Thyroid gland (tissue), 4 donors: ENCODE measurements at places on chromosomes 2 and 18. TPM values are rescaled to one million over a fixed set of nuclear protein-coding genes. Genes with fewer than 3 reads are reported as not detected.
A peak's percentile ranks its signal among the peaks of the same experiment; 100 is the strongest.

GRCh38 chr2:3045318-3045921 lies 332.2 kb downstream of the EIPR1 start:
- H3K4me1 ChIP-seq, result no peaks in the 10 kb centered on the region
- no peak overlapping the region for H3K27ac ChIP-seq
- no peaks in the 10 kb centered on the region for H3K36me3 ChIP-seq
- H3K4me3 ChIP-seq, result no peak overlapping the region

DNA sequence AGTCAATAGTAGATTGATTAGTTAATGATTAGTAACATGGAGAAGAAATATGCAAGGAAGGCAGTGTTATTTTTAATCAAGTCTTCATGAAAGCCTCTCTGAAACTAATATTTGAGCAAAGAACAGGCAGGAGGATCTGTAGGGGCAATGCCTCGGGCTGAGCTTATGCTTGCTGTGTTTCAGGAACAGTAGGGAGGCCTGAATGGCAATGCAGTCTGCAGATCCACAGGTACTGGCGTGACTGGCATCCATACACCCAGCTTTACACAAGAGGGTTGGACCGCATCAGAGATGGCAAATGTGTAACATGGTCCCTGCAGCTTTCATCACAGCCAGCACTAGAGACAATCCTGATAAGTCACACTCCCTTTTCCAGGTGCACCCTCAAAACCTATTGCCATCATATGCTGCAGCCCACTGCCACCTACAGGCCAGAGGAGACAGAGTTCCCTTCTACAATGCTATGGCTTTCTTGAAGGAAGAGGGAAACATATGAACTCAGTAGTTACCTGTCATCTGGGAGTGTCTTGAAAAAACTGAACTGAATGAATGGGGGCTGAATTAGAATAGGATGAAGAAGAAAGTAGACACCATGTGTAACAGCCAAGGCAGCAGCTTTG lies 582.4 kb upstream of the RAB6C start:
- no peak overlapping the region for H3K4me3 ChIP-seq
- H3K4me1 ChIP-seq, result no peaks in the 10 kb centered on the region
- no peaks in the 10 kb centered on the region for H3K36me3 ChIP-seq
- H3K27ac ChIP-seq, result no peak overlapping the region
- H3K27me3 ChIP-seq, result no peaks in the 10 kb centered on the region

DNA sequence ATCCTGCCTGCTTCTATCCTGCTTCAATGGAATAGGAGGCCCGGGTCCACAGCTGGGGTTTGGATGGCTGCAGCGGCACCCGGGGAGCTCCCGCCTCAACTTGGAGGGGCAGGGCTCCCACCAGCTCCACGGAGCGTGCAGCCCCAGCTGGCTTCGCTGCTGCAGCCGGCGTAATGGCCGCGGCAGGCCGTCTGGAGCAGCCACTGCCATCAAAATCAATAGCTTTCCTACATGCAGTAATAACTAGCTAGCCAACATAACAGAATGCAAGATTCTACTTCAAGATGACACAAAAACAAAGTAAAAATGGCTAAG lies 154.2 kb upstream of the RMP24 start:
- H3K4me3 ChIP-seq, result no peak overlapping the region
- no peaks in the 10 kb centered on the region for H3K27me3 ChIP-seq
- H3K27ac ChIP-seq, result no peak overlapping the region
- H3K4me1 ChIP-seq, result no peaks in the 10 kb centered on the region
- no peak for DNase-seq

DNA sequence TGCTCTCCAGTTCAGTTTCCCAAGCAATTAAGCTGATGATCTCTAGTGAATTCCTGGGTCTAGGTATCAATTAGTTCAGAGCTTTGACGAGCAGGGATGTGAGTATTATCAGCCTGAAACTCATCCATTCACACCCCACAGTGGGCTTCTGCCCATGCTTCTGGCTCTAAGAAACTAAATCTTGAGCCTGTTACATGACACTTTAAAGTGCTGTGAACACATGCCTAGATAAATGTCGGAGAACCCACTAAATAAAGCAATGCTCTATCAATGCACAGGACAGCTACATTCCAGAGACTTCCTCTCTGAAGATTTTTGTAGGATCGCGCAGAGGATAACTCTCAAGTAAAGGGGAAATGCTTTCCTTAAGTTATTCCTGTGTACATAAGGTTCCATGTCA lies 356.5 kb upstream of the TNP1 start:
- H3K36me3 ChIP-seq, result no peaks in the 10 kb centered on the region
- no peak overlapping the region for H3K4me3 ChIP-seq
- no peaks in the 10 kb centered on the region for H3K4me1 ChIP-seq
- H3K27ac ChIP-seq, result no peak overlapping the region
- no peaks in the 10 kb centered on the region for H3K27me3 ChIP-seq

- no peak overlapping the region for H3K4me3 ChIP-seq
- no peak for DNase-seq
- no peaks in the 10 kb centered on the region for H3K36me3 ChIP-seq
- H3K4me1 ChIP-seq, result peaks cover 6% of the 10 kb centered on the region
- H3K27me3 ChIP-seq, result no peaks in the 10 kb centered on the region
Measured at GRCh38 chr2:215764441-215765048, 248.8 kb downstream of the MREG start.

GRCh38 chr2:98936353-98937351 lies 627 bp upstream of the CRACDL start:
- DNase-seq, result peak; percentile 49
- peaks cover 11% of the 10 kb centered on the region for H3K4me1 ChIP-seq
- no peaks in the 10 kb centered on the region for H3K27me3 ChIP-seq
- H3K4me3 ChIP-seq, result peak overlapping the region; percentile 22
- H3K27ac ChIP-seq, result no peak overlapping the region
- no peaks in the 10 kb centered on the region for H3K36me3 ChIP-seq

DNA sequence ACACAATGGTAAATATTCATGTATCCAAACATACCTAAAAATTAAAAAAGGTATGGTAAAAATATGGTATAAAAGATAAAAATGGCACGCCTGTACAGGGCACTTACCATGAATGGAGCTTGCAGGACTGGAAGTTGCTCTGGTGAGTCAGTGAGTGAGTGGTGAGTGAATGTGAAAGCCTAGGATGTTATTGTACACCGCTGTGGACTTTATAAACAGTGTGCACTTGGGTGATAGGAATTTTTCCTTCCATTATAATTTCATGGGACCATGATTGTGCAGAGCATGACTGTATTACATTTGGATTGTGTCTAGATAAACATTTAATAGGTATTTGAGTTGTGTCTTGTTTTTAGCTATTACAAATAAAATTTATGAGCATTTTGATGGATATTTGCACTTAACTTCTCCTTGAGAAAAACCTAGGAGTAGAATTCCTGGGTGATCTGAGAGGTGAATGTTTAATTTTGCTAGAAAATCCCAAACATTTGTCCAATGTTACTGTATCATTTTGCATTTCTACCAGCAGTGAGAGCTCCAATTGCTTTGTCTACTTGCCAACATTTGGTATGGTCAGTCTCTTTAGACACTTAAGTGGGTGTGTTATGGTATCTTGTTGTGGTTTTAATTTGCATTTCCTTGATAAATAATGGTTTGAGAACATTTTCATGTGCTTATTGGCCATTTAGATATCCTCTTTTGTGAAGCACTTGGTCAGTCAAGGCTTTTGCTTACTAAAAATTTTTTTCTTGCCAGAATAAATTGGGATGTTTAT lies 81.7 kb downstream of the BCL2L11 start:
- peaks cover 12% of the 10 kb centered on the region for H3K4me1 ChIP-seq
- DNase-seq, result no peak
- no peaks in the 10 kb centered on the region for H3K27me3 ChIP-seq

- no peaks in the 10 kb centered on the region for H3K27me3 ChIP-seq
- no peaks in the 10 kb centered on the region for H3K36me3 ChIP-seq
- DNase-seq, result no peak
- peaks cover 7% of the 10 kb centered on the region for H3K4me1 ChIP-seq
- H3K4me3 ChIP-seq, result no peak overlapping the region
- H3K27ac ChIP-seq, result no peak overlapping the region
Measured at GRCh38 chr2:64489081-64489751, 34.9 kb upstream of the AFTPH start.

DNA sequence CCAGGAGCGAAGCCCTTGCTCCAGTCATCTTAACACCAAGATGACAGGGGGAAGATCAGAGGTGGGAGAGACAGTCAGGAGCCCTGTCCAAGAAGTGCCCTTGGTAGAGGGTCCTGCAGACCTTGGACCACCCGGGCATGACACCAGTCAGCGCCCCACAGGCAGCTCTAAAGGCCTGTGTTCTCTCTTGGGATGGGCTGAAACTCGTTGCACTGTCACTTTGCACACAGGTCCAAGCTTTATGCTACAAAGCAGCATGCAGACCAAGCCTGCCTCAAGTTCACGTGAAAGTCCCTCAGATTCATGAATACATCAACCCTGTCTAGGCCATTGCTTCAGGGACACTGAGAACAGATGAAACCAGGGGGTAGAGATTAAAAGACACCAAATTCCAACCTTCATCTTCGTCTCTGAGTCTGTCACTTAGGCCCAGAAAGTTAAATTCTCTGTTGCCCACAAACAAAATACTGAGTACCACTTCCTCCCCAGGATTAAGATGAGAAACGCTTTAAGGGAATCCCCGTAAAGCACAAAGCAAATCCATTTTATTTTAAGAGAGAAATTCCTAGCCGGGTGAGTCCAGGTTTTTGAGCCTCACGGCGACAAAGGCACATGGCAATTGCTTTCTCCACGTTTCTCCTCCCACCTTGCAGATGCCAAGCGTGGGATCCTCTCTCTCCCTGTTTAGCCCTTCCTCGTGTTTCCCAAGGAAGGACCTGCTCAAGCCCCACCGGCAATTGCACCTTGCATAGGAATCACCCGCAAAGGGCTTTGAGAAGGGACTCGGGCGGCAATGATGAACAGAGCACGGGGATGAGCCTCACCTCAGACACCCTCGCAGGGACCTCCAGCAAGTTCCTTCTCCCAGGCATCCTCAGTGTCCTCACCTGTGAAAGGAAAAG lies 75.0 kb upstream of the ID2 start:
- no peaks in the 10 kb centered on the region for H3K27me3 ChIP-seq
- no peaks in the 10 kb centered on the region for H3K4me1 ChIP-seq
- no peak for DNase-seq
- H3K4me3 ChIP-seq, result no peak overlapping the region

GRCh38 chr18:57210107-57210715 lies 63.3 kb downstream of the BOD1L2 start:
- no peaks in the 10 kb centered on the region for H3K36me3 ChIP-seq
- H3K4me3 ChIP-seq, result no peak overlapping the region
- H3K4me1 ChIP-seq, result no peaks in the 10 kb centered on the region
- H3K27me3 ChIP-seq, result no peaks in the 10 kb centered on the region

TMBIM1 gene
- total RNA-seq, result 287 TPM

TTN gene
- total RNA-seq, result 6.3 TPM
